ENCODE measurements at places on chromosomes 12 and 14. TPM values are rescaled to one million over a fixed set of nuclear protein-coding genes. Genes with fewer than 3 reads are reported as not detected.

Gene FOXG1
- total RNA-seq: not detected

Gene VSIG10
- total RNA-seq: 1.6 TPM

Gene YARS2
- total RNA-seq: 23.2 TPM

Gene ATN1
- 42.8 TPM for total RNA-seq

Gene PPP2R5E
- 44.8 TPM for total RNA-seq

Gene TMTC1
- total RNA-seq: not detected

Gene ERC1
- total RNA-seq: 57.0 TPM

Gene ABCD2
- 1.8 TPM for total RNA-seq

Gene MANSC4
- not detected for total RNA-seq

Gene EAPP
- 43.2 TPM for total RNA-seq

Gene ARHGEF40
- total RNA-seq: 1.4 TPM

Gene ULK1
- total RNA-seq: 20.1 TPM

Gene NCAPD2
- 40.9 TPM for total RNA-seq

Gene BRF1
- 28.7 TPM for total RNA-seq

Gene FBXO34
- total RNA-seq: 20.4 TPM

Gene EXD2
- total RNA-seq: 6.9 TPM

Gene RNU4-1
- 3,997 TPM for total RNA-seq

Gene KRT2
- not detected for total RNA-seq

Gene OR4E1
- total RNA-seq: not detected

Gene SNRPF
- total RNA-seq: 38.2 TPM

Gene POTEG
- not detected for total RNA-seq

Gene CLEC4C
- total RNA-seq: 0.44 TPM

Gene LRIG3
- not detected for total RNA-seq

Gene DAO
- not detected for total RNA-seq

Gene CDCA3
- 1.6 TPM for total RNA-seq

Gene NINJ2
- 3.6 TPM for total RNA-seq

Gene RIMBP2
- total RNA-seq: not detected

Gene C12orf76
- 24.8 TPM for total RNA-seq

Gene ATF7IP
- 142 TPM for total RNA-seq

Gene RDH5
- 10.3 TPM for total RNA-seq

Gene MLF2
- total RNA-seq: 102 TPM

Gene SLC39A9
- 54.5 TPM for total RNA-seq

Gene HHIPL1
- not detected for total RNA-seq

Gene AICDA
- 3.6 TPM for total RNA-seq

Gene AGAP2
- total RNA-seq: 17.5 TPM
